ENCODE measurements at places on chromosomes 7 and 10.

DNA sequence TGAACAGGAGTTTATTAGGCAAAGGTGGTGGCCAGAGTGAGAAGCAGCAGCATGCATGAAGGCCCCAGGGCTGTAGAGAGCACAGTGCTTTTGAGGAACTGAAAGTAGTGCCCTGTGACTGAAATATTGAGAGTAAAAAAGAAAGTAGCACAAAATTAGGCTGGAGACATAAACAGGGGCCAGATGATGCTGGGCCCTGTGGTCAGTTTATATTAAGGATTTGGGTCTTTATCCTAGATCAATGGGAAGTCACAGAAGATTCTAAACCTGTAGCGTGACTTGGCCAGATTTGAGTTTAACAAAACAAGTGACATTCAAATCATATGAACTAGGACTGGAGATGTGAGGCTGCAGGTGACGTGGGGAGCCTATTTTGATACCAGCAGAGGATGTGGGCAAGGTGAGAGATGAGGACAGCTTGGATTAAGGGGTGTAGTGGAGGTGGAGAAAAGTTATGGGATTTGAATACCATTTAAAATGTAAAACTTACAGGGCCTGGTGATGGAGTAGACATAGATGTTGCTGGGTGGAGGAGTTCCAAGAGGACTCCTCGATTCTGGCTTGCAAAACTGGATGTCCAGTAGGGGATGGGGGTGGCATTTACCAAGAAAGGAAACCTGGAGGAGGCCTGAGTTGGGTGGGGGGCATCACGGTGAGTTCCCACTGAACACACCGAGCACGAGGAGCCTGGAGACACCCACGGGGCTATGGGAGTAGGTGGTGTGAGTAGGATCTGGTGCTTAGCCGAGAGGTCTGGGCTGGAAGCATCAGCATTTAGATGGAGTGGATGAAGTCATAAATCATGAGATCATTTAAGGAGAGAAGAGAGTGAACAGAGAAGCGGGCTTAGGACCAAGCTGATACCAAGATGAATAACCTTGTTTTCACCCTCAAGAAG lies 52.8 kb downstream of the HHEX start:
- DNase-seq, result no peak

GRCh38 chr10:123703195-123703790 lies 37.1 kb downstream of the GPR26 start:
- DNase-seq, result no peak

GRCh38 chr10:14742815-14743214 lies 31.9 kb downstream of the FAM107B start:
- peak; percentile 8 for DNase-seq

DNA sequence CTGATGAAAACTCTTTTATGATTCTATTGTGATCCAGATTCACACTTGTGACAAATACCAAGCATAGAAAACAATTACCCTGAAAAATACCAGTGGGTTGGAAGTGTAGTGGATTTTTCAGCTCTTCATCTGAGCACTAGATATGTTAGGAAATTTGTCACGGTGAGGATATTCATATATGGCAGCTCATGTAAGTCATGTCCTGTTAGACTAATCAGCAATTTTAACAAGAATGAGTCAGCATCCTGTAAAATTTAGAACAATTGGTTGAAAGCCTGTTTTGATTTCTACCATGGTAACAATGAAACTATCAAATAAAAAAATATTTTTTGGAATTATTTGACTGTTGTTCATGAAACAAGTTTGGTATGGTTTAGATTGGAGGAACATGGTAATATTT lies 334.3 kb downstream of the CACNA2D1 start:
- peak; percentile 87 for DNase-seq

- no peak for DNase-seq
Observed at GRCh38 chr10:26879744-26880143, 19.0 kb upstream of the ABI1 start.

DNA sequence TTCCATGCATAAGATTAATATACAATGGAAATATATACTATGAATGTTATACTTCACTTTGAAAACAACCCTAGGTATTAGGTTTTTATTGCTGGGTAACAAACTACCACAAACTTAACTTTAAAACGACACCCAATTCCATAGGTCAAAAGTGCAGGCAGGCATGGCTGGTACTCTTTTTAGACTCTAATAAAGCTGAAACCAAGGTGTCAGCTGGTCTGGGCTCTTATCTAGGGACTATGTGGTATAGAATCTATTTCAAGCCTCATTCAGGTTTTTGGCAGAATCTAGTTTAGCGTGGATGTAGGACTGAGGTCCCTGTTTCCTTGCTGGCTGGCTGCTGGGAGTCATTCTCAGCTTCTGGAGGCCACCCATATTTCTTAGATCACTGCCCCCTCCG lies 65.0 kb upstream of the TMEM168 start:
- no peak for DNase-seq

DNA sequence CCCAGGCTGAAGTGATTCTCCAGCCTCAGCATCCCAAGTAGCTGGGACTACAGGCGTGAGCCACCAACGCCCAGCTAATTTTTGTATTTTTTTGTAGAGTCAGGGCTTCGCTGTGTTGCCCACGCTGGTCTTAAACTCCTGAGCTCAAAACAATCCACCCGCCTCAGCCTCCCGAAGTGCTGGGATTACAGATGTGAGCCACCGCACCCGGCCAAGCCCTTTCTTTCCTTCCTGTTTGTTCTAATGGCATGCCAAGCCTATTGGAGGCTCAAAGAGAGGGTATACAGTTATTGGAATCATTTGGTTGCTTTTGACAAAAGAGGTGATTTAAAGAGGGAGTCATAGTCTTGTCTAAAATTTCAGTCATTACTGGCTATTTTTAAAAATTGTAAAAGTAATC lies 46.0 kb upstream of the TRIM8 start:
- DNase-seq, result no peak

- DNase-seq, result peak; percentile 60
Observed at GRCh38 chr7:127798023-127798422, 146.0 kb downstream of the SND1 start.

- DNase-seq, result peak; percentile 54
Observed at GRCh38 chr10:3948843-3949242, 163.8 kb upstream of the KLF6 start.

GRCh38 chr7:108802650-108803049 lies 233.0 kb downstream of the DNAJB9 start:
- DNase-seq, result no peak

- no peak for DNase-seq
Observed at GRCh38 chr10:110105873-110106272, 98.1 kb downstream of the ADD3 start.

DNA sequence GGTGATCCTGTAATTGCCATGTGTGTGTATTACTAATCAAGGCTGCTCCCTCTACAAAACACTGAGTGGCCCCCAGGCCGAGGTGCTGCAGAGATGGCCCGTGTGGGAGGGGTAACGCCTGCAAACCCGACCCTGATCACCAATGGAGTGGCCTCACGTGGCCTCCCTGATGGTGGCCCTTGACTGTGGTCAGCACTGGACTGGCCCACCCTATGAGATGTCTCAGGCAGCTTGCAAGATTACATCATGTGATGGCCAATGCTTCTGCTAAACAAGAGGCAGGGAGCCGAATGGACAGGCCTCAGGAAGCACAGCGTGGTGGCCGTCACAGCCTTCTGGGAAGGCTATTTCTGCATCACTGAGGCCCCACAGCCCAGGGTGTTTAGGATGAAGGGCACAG lies 186.4 kb downstream of the MGMT start:
- DNase-seq, result no peak

GRCh38 chr7:155032978-155033377 lies 30.1 kb upstream of the PAXIP1 start:
- no peak for DNase-seq

- DNase-seq, result peak; percentile 67
Observed at GRCh38 chr10:15262036-15262713, 93.7 kb upstream of the NMT2 start.

GRCh38 chr7:4667776-4668509 lies 14.2 kb upstream of the FOXK1 start:
- DNase-seq, result peak; percentile 94

DNA sequence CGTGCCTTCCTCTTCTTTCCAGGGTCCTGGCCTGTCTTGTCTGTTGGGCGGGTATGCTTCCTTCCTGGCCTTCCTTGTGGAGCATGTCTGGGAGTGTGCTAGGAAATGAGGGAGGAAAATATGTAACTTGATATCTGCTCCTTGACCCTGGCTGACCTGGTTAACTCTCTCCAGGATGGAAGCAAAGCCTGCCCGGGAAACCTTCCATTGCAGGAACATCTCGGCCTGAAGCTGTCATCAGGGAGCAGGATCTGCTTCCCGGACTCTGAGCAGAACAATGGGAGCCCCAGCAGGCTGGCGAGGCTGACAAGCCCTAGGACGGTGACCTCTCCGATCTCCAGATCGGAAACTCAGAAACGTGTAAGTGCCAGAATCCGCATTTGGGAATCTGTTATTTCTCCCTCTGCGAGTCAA lies 340.3 kb downstream of the FRMD4A start:
- peak; percentile 49 for DNase-seq

DNA sequence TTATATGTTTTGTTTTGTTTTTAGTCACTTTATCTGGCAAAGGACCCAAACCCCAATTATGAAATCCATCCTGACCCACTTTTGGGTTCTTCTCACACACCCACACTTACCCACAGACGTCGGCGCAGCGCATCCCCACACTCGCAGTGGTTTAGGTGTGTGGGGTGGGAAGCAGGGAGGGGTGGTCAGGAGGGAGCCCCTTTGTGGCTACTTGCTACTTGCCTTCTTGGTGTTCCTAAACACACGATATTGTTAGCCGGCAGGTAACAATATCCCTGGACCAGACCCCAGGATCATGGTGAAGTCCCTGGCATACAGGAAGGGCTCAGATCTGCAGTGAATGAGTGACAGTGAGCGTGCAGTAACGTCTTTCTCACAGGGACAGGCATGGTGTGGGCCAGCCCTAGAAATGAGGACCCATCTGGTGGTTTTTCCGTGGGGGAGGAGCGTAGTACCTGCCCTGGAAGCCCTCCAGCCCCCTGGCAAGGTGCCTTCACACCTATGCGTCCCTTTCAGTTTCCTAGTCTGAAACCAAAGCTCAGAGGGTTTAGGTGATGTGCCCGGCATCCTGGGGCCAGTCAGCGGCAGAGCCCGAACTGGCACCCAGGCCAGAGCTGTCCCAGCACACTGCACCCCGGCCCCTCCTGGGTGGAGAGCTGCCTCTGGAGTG lies 4.4 kb downstream of the SPOCK2 start:
- DNase-seq, result no peak

DNA sequence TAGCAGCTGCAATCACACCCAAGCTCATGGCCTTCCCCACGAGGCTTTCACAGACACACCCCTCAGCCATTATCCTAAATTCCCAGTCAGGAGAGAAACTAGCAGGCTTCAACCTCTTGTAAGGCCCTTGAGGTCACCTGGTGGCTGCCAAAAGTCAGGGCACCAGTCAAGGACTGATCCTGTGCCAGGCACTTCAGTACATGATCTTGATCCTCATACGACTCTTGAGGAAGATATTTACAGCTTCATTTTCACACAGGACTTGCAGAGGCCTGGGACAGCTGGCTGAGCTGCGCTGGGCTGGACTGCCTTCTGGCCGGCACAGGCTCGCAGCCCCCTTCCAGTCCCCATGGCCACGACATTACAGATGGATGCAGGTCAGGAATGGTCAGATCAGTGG lies 8.8 kb downstream of the PDAP1 start:
- DNase-seq, result no peak

- DNase-seq, result no peak
Observed at GRCh38 chr7:151150388-151150787, 17.1 kb downstream of the GBX1 start.

DNA sequence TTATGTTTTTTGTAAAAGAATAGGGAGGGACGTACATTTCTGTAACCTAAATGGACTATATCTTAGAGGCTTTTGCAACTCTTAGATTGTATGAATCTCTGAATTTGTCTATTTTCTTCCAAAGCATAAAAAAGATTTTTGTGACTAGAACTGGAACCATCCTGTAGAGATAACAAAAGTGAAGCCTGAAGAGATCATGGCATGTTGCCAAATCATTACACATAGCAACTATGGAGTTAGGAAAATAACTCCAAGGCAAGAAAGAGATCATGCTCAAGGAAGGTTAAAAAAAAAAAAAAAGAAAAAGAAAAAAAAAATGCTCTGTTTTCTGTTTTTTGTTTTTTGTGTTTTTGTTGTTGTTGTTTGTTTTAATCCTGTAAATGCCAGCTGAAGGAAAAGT lies 567.7 kb upstream of the ZWINT start:
- DNase-seq, result no peak

GRCh38 chr7:133070562-133070961 lies 11.3 kb downstream of the CHCHD3 start:
- peak; percentile 23 for DNase-seq

- no peak for DNase-seq
Observed at GRCh38 chr7:9022456-9022855, 589.0 kb downstream of the NXPH1 start.

DNA sequence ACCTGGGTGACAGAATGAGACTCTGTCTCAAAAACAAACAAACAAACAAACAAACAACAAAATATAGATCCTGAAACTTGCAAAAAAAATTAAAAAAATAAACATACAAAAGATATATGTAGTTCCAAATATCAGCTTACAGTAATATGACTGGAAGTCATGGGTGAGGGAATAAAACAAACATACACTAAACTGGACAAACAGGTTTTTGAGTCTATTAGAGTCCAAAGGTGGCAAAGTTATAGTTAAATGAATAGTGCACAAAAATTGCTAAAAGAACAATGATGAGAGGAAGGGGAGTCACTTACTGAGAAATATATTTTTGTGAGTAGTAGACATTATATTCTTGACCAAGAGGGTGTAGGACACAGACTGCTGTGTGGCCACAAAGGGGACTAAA lies 16.7 kb upstream of the RSBN1L start:
- DNase-seq, result no peak

DNA sequence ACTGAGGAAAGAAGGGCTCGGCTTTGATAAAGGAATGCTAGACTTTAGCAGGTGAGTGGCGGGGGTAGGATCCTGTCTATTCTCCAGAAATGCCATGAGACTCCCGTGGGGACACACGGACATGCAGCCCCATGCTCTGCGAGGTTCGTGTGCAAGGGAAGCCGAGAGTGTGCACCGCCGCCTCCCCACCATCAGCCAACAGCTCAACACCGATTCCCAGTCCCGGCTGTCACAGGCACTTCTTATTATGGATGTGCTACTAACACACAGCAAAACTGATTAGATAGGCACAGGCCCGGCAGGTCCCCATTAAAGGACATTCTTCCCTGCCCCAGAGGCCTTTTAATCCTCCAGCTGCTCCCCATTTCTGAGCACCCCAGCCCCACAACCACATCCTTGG lies 154.4 kb downstream of the PRKAG2 start:
- no peak for DNase-seq

GRCh38 chr10:125000366-125001312 lies 58.7 kb downstream of the ZRANB1 start:
- no peak for DNase-seq
